NCI-H460 (cell line): ENCODE measurements at places on chromosomes 2 and 18.

GRCh38 chr18:37584952-37585695 lies 19.5 kb upstream of the CELF4 start:
- no peak for DNase-seq

GRCh38 chr2:167900435-167901114 lies 346.8 kb downstream of the STK39 start:
- no peak for DNase-seq

DNA sequence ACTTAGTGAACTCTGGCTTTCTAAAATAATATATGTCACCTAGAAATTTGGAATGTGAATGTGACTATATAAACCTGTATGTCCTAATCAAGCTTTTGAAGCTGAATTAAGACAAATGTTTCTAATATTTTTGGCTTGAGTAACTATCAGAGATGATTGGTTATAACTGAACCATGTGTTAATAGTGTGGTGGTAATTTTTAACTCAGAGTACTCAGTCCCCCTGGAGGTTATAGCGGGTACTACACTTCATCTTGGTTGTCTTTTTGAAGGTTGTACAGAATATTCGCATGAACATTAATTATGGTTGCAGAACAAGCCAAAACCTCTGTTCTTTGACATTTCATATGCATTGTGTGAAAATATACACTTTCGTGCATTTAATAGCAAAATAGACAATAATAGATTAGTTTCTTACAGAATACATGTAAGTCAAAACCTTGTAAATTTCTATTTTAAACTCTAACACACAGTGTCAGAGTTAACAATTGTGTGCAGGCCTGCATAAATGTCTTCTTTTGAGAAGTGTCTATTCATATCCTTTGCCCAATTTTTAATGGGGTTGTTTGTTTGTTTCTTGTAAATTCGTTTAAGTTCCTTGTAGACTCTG lies 86.0 kb downstream of the OSBPL6 start:
- peak; percentile 52 for DNase-seq

DNA sequence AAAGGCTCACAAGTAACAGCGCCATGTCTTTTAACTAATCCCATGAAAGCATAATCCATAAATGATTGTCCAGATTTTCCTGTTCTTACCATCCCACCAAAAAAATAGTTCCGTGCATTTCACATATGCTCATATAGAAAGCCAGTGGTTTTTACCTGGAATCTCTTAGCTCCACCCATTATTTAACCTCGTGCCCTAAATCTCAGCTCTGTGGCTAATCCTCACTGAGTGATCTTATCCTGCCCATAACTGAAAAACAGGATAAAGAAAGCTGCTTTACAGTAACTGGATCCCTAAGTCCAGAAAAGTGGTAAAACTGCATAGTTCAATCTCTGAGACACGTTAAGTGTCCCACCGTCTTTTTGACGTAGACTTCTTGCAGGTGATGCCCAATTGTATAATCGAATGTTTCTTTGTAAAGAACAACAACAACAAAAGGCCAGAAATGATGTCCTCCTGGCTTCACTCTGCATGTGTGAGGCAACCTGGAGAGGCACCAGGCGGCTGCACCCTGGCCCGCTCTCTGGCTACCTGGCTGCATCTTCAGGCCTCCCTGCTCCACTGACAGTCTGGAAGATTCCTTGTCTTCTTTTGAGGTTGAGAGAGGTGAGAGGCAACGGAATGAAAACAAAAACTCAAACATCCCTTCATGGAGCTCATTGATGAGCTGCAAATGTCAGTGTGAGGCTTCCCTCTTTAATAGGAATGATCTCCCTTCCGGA lies 38.6 kb downstream of the FEZ2 start:
- DNase-seq: no peak

DNA sequence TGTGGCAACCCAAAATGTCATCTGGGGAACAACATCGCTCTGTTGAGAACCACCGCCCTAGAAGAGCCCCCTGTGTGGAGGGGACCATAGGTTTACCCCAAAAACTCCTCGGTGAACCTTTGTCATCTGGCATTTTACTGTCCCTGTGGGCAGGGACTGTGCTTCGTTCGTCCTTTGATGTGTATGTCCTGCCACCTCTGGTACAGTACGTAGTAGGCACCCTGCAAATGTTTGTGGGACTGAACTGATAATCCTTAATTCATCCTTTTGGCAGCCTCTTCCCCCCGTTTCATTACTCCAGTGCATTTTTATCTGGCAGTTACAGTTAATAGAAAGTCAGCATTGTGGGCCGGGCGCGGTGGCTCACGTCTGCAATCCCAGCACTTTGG lies 728 bp downstream of the NAPG start:
- DNase-seq: no peak

DNA sequence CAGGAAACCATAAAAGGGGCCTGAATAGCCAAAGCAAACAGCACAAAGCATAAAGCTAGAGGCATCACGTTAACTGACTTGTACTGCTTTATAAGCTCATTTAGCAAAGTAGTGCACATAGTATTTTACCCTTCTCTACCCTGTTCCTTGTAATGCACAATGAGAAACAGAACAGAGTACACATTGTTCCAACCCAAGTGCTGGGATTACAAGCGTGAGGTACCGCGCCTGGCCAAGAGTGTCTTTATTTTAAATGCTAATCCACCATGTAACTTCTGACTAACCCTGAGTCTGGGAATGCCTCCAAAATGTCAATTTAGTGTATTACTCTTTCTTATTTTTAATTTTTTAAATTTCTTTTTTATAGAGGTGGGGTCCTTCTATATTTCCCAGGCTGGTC lies 46.4 kb upstream of the STON1 start:
- no peak for DNase-seq

GRCh38 chr2:25728559-25728958 lies 55.2 kb upstream of the DTNB start:
- no peak for DNase-seq

DNA sequence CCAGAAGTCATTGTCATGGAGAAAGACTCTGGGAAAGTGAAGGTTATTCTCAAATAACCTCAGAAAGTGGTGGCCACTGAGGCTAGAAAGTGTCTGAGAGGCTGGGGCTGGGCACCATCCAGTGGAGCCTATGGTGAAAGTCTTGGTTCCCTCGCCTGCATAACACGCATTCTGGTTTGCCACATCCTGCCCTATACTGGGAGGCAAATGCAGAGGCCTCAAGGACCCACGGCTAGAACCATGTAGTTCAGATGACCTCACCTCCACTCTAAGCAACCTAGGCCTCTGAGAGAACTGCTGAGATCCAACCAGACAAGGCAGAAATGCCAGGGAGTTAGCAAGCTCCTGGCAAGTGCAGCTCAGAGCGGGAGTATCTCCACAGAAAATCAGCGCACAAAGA lies 5.1 kb downstream of the ITGB6 start:
- DNase-seq: no peak

DNA sequence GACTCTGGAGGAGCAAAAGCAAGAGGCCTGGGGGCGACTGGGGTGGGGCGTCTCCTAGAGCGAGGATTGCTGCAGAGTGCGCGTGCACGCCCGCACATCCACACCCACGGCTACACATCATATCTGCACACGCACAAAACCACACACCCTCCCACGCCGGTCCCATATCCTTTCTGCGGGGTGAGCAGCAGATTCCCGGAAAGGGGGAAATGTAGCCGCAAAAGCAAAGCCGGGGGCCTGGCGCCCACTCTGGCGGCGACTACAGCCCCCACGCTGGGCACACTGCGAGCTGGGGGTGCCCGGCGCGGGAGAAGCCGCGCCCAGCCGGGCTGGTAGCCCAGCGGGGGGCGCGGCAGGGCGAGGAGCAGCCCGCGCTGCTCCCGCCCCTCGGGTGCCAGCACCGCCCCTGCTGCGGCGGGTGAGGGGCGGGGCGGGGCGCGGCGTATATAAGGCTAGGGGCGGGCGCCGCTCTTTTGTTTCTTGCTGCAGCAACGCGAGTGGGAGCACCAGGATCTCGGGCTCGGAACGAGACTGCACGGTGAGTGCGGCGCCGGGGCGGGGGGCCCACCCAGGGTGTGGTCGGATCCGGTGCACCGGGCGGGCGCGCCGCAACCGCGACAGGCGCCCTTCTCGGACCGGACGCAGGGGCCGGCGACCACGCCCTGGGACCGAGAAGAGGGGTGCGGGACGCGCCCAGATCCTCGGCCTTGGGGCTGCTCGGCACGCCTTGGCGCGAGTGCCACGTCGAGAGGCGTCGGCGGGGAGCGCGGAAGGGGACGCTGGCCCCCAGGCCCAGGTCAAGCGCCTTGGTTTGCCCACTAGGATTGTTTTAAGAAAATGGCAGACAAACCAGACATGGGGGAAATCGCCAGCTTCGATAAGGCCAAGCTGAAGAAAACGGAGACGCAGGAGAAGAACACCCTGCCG lies at the start of gene TMSB10:
Gene TMSB10 (plus strand): TSS at position 476 of the 927 bp plus-strand sequence.
- DNase-seq: peak; percentile 90

DNA sequence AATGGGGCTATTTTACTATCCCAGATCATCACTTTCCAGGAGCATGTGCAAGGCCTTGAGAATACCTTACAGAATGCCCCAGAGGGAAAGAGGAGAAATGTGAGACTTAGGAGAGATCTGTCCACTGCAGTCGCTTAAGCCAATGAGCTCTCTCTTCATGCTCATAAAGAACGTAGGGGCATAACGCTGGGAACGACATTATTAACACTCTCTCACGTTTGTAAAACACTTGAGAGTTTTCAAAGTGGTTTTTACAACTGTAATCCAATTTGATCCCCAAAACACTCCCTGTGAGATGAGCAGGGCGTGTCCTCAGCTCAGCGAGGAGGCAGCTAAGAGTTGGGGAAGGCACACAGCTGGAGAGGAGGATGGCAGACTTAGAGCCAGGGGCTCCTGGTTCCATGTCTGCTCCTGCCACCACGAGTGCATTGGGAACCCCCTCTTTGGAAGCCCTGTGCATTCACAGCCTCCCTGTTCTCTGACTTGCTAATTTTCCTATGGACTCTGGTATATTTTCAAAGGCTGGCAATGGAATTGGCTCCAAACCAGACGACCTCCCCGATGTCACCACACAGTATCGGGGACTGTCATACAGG lies 97.4 kb downstream of the PLB1 start:
- DNase-seq: no peak

GRCh38 chr2:225667445-225667844 lies 267.9 kb downstream of the NYAP2 start:
- DNase-seq: no peak

DNA sequence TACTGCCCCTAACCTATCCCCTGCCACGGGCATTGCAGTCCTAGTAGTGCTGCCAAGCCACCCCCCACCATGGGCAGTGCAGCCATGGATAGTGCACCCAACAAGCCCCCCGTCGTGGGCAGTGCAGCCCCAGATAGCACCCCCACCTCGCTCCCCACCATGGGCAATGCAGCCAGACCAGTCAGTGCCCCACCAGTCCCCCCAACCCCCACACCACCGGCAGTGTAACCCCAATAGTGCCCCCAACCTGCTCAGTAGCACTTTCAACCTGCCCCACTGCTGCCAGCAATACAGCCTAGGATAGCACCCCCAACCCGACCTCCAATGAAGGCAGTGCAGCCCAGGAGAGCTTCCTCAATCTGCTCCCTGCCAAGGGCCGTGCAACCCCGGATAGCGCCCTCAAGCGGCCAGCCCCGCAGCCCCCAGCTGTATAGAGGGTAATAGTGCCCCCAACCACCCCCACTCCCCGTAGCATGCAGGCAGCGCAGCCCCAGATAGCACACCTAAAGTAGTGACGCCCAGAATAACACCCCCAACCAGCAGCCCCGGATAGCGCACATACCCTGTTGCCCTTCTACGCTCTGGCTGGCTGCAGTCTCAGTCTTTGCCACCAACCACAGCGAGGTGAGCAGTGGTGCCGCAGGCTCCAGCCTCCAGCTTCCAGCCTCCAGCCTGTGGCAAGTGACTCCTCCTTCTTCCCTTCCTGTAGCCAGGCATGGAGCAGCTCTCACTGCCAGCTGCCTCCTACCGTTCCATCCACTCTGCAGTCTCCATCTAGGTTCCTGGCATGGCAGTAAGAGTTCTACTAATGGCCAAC lies 45.4 kb upstream of the ANKRD62 start:
- DNase-seq: no peak

- no peak for DNase-seq
Observed at GRCh38 chr18:2508155-2508554, 63.1 kb downstream of the METTL4 start.

GRCh38 chr2:106232638-106233349 lies 38.7 kb upstream of the UXS1 start:
- DNase-seq: no peak

DNA sequence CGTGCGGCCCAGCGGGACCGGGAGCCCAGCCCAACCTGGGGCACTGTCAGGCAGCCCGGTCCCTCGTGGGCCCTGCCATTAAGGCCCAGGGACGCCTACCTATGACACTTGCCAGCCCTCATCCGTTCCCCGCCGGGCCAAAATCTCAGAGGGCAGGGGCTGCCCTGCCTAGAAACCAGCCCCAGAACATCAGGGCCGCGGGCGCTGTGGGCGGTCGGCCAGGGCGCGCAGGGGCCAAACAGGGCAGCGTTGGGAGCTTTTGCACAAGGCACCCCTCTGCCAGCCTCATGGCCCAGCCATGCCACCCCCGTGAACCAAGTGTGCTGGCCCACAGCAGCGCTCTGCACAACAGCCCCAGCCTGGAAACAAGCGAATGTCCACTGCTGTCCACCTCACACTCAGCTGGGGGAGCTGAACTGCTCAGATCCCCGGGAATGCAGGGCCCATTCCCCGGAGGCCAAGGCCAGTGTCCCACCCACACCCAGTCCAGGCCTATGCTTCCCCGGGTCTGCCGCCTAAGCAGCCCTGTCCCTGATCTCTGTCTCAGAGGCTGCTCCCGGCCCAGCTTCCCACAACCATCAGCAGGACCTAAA lies 3.5 kb upstream of the NEURL3 start:
- no peak for DNase-seq

GRCh38 chr2:21131861-21132260 lies 8.1 kb downstream of the TDRD15 start:
- no peak for DNase-seq

DNA sequence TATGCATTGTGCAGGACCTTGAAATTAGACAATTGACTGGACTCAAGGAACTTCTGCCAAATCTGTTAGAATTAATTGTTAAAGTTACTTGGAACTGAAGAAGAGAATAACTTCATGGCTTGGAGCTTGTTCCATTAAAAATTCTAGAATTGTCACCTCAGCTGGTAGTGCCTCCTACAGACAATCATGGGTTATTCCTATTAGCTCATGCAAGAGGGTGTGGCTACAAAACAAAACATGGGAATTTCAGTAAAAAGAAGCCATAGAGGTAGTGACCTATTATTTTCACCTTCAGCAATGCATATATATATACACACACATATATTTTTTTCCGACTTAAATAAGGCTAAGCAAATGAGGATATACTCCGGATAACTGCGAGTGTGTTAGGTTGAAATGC lies 181.9 kb upstream of the DTNA start:
- no peak for DNase-seq

DNA sequence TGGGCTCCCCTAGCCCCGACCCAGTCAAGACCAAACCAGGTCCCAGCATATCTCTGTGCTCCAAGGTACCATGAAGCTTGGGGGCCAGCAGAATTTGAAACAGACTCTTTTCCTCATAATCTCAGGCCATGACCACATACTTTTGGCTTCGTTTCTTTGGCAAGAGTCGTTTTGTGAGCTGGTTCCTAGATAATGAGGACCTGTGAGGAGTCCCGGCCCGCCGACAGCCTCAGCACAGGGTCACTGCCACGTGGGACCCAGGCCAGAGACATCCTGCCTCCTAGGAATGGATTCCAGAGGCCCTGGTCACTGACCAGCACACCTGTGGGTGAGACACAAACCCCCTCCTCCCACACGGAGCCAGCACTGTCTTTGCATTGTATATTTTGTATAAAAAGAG lies 73.5 kb downstream of the VAPA start:
- no peak for DNase-seq

- DNase-seq: peak; percentile 24
Observed at GRCh38 chr2:64311948-64312621, 141.9 kb upstream of the LGALSL start.
